ENCODE measurements at places on chromosomes 13 and 19. TPM values are rescaled to one million over a fixed set of nuclear protein-coding genes. Genes with fewer than 3 reads are reported as not detected.

GRCh38 chr19:16586991-16587832 lies 15.0 kb upstream of the SLC35E1 start:
- DNase-seq, result peak; percentile 80

Gene ZNF134
- 23.6 TPM for total RNA-seq

DNA sequence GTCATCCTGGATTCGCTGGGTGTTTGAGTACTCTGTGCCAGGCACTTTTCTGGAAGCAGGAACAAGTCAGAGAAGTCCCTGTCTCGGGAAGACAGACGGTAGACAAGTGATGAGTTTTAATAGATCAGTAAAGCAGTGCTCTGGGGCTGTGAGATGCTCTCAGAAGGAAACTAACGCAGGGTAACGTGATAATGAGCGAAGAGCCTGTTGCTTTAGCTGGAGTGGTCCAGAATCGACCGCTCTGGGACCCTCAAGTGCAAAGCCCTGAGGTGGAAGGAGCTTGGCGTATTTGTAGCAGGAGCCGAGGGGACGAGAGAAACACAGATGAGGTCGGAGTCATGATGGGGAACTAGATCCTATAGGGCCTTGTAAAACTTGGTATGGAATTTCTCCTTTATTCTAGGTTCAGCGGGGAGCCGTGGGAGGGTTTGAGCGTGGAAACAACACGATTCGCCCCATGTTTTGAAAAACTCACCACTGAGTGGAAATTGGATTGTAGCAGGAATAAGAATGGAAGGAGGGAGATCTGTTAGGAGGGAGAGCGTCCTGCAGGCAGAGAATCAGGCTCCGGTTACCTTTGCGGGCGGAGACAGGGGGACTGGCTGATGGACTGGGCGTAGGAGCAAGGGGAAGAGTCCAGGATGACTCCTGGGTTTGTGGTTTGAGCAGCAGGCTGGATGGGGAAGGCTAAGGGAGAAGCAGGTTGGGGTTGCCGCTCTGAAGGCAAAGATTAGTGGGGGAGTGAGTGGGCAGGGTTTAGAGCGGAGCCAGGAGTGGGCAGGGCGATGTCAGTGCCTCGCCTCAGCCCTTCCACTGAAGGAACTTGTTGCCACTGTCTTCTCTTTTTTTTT lies 763 bp downstream of the POLD1 start:
- DNase-seq, result peak; percentile 66

DNA sequence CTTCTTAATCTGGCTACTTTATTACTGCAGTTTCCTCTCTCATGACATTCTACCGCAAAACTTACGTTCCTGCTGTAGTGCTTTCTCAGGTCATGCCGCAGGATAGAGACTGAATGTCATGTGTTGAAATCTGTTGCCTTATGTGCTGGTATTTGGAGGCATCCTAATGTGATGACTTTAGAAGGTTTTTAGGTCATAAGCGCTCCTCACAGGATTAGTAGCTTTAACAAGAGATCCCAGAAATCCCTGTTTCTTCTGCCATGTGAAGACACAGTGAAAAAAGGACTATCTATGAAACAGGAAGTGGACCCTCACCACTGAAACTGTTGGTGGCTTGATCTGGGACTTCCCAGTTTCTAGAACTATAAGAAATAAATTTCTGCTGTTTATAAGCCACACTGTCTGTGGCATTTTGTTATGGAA lies 209.3 kb downstream of the LACC1 start:
- no peak for DNase-seq

Gene IL4I1
- total RNA-seq, result not detected

GRCh38 chr13:47555235-47555634 lies 445.8 kb downstream of the SUCLA2 start:
- no peak for DNase-seq

Gene UPK1A
- not detected for total RNA-seq

DNA sequence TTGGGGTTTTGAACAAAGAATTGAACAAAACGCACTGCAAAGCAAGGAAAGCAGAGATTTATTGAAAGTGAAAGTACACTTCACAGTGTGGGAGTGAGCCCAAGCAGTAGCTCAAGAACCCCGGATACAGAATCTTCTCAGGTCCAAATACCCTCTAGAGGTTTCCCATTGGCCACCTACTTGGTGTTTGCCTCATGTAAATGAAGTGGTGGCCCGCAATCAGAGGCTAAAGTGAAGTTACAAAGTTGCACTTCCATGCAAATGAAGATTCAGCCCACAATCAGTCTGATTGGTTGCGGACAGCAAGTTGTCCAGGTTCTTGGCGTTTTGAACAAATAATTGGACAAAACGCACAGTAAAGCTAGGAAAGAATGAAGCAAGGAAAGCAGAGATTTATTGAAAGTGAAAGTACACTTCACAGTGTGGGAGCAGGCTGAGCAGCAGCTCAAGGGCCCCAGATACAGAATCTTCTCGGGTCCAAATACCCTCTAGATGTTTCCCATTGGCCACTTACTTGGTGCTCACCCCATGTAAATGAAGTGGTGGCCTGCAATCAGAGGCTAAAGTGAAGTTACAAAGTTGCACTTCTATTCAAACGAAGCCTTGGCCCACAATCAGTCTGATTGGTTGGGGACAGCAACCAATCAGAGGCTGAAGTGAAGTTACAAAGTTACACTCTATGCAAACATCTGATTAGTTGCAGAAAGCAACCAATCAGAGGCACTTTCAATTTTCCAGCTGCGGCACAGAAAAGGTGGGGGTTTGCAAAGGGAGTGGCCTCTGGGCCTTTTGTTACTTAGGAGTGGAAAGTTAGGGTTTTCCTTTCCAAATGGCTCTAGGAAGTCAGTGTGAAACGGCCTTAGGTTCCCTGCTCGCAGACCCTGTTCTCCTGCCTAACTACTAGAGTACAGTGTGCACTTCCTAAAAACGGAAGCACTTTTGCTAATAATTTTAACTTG lies 4.8 kb upstream of the TM9SF2 start:
- peak; percentile 85 for DNase-seq

GRCh38 chr13:106432636-106433035 lies 102.8 kb downstream of the EFNB2 start:
- peak; percentile 32 for DNase-seq

DNA sequence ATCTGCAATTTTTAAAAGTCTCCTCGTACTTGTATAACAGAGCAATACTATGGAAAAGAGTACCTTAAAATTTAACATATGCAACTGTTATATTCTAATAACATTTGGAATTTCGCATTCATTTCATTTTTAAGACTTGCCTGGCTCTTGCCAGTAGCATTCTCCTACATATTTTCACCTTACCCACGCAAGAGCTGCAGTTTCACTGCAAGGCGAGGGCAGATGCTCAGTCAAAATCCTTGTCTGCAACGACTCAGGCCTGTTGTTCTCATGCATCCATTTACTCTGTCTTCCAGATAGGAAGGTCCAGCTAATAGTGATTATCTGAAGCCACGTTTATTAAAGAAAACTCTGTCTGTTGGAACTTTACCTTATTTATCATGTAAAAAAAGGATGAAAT lies 227.0 kb upstream of the RFC3 start:
- no peak for DNase-seq

- no peak for DNase-seq
These were observed 18.1 kb downstream of the PHLDB3 start for GRCh38 chr19:43486412-43486811.

GRCh38 chr13:111278258-111278657 lies 42.2 kb upstream of the TEX29 start:
- DNase-seq, result no peak

DNA sequence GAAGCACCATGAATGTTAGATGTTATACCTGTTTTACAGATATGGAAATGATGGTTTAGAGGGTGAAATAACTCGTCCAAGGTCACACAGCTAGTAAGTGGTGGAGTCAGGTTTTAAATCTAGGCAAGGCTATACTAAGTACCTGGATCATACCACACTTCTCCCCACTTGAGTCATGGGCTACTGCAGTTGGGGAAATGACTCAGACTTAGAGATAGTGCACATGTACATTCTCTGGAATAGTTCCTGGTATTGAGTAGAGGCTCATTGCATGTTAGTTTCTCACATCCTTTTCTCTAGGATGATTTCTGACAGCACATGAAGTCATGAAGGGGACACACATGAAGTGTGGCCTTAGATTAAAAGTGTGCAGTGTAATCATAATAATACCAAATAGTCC lies 76.2 kb upstream of the TNFSF11 start:
- DNase-seq, result peak; percentile 52

GRCh38 chr19:13347367-13347766 lies 158.9 kb downstream of the CACNA1A start:
- DNase-seq, result no peak

- DNase-seq, result no peak
These were observed 4.4 kb downstream of the EFNB2 start for GRCh38 chr13:106530980-106531481.

Gene ZNF724
- total RNA-seq, result 4.3 TPM

- DNase-seq, result no peak
These were observed 10.3 kb downstream of the PTPRS start for GRCh38 chr19:5330307-5330720.

DNA sequence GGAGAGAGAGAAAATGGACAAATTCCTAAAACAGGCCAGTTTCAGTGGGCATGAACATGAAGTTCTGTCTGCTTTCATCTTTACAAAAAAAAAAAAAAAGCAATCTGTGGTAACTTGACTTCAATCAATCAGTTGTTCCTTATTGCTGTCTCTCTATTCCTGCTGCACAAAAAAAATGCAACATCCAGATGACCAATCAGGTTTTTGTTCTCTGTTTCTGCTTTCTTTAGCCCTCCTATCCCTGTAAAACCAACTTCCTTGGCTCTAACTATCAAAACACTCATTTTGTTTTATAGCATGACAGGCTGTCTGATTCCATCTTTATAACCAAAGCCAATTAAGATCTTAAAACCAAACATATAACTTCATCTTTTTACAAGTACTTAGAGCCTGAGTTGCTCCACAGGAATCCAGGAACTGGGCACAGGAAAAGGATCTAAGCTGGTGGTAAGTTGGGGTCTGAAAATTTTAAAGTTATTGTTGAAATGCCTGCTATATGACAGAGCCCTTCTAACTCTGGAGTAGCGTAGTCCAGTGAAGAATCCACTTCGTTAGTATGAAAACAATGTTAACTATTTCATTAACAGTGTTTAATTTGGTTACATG lies at the start of gene FPR3:
Gene FPR3, plus strand, starts transcription at position 273 of the 606 bp plus-strand sequence. CDS start 28,592 bp downstream, outside the sequence.
- no peak for DNase-seq

Gene CPB2
- total RNA-seq, result not detected

Gene KCTD15
- total RNA-seq, result 117 TPM

DNA sequence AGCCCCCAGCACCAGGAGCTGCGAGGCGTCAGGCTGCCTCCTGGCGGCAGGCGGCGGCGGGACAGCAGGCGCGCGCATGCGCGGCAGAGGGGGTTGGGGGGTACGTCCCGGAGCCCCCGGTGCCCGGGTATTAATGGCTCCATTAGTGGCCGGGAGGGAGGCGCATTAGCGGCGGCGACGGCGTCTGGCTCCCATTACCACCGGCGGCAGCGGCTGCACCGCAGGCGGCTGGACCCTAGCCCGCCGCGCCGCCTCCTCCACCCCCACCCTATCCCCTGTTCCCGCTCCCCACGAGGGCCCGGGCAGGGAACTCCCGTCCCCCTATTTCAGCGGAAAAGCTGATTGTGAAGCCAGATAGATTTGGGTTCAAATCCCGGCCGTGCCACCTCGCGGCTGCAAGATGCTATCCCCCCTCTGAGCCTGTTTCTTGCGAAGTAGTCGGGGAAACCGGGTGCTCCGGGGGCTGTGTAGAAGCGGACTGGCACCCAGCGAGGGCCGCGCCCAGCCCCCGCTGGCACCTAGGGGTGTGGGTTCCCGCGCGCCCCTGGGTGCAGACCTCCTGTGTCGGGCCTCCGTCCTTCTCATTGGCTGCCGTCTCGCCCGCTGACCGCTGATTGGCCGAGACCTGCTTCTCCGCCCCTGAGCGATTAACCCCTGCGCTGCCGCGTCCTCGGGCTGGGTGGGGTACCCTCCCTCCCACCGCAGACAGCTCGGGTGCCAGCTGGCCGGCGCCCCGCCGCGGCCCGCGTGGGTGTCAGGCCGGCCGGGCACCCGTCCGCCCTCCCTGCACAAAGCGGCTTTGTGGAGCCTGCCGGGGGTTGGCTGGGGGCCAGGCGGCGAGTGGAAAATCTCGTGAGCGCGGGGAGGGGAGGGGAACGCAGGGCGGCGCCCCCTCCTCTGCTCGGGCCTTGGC lies 11.1 kb downstream of the CIC start:
- peak; percentile 96 for DNase-seq

Gene NCLN
- 73.0 TPM for total RNA-seq

Gene CGB3
- total RNA-seq, result not detected

All from GM23248 (cell line).